ENCODE measurements at places on chromosomes 4 and X.

DNA sequence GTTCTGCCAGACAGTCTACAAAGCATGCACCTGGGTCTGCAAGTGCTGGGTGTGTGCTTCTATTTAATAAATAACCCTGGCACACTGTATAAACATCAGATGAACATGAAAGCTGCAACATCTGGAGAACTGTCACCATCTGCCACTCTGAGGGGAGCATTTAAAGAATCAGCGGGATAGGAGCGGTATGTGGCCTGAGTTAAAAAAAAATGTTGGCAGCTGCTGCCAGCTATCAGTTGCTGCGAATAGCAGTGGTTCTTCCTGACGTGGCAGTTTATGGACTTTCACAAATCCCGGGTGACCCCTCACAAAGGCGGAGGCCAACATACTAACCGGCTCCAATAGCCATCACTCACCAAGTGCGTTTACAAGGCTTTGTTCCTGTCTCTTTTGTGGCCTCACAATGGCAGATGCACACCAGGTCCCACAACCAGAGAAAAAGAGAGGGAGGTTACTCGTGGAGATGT, 95.1 kb downstream of the RASL11B start:
- peak; percentile 35 for DNase-seq

DNA sequence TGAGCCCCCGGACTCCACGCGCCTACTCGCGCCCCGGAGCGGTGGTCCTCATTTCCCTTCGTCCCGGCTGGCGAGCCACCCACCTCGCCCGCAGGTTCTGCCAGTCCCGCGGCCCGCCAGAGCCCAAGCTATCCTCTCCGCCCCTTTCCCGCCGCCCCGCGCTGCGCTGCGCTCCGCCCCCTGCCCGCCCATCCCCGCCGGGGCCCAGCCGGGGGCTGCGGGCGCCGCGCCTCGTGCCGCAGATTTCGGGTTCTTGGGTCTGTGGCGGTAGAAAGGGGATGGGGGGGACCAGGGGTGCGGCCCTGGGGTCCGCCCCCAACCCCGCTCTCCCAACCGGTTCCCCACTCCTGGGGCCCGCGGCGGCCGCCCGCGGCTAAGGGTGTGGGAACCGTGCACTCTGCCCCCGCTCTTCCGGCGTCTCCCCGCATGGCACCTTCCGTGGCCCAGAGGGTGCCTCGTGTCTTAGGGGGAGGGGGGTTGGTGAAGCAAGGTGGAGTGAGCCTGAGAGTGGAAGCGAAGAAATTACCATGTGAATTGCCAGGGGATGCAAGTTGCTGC, 650.8 kb upstream of the DIPK2B start:
- no peak for DNase-seq

- DNase-seq: no peak
Measured at GRCh38 chrX:128818690-128819089, 704.6 kb downstream of the SMARCA1 start.

DNA sequence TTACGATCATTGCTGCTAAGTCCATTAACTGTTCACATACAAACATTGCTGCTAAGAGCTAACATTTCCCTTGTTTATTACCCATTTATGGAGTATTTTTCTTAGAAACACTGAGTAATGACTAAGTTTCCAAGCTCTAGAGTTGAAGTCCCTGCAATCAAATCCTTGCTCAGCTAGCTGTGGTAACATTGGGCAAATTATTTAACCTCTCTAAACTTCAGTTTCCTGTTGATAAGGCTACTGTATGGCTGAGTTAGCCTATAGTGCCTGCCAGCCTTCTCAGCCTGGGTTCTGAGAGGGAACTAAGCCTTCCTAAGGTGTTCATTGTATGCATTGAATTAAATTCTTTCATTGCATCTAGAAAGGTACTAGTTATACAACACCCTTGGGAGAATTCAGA, 15.2 kb upstream of the SCOC start:
- no peak for DNase-seq

GRCh38 chr4:27318740-27319139, 458.1 kb downstream of the STIM2 start:
- DNase-seq: peak; percentile 3

- DNase-seq: no peak
Measured at GRCh38 chr4:16449406-16449805, 223.1 kb upstream of the TAPT1 start.

GRCh38 chr4:184668096-184668495, 18.6 kb downstream of the PRIMPOL start:
- no peak for DNase-seq

DNA sequence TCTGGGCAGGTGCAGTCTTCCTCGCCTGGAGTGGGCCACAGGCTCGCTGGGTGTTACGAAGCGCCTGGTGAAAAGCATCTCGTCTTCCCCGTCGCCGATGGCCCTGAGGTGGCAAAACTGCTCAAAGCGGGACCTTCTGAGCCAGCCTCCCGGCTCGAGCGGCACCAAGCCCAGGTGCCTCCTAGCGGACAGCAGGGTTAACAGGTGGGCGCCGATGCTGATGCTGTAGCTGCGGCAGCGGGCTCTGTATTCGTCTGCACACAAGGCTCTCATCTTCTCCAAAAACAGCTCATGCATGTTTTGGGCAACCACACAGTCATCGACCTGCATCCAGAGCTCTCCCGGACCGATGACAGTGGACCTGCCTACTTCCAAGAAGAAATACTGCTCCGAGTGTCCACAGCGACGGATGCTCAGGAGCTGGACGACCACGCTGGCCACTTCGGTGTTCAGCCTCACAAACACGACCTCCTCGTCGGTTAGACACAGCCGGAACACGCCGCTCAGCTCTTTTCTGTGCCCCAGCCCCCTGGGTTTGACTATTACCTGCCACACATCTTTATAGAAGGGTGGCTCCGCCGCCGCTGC, 1.2 kb downstream of the IRS4 start:
- DNase-seq: no peak

GRCh38 chr4:144547678-144548298, 98.2 kb upstream of the HHIP start:
- DNase-seq: no peak

GRCh38 chrX:129637217-129638109, 17.3 kb downstream of the APLN start:
- DNase-seq: peak; percentile 78

- DNase-seq: peak; percentile 77
Measured at GRCh38 chr4:13654162-13654797, 26.8 kb upstream of the BOD1L1 start.

- DNase-seq: no peak
Measured at GRCh38 chr4:87823724-87824123, 9.0 kb upstream of the MEPE start.

- DNase-seq: no peak
Measured at GRCh38 chr4:115852767-115853091, 739.3 kb upstream of the NDST4 start.

DNA sequence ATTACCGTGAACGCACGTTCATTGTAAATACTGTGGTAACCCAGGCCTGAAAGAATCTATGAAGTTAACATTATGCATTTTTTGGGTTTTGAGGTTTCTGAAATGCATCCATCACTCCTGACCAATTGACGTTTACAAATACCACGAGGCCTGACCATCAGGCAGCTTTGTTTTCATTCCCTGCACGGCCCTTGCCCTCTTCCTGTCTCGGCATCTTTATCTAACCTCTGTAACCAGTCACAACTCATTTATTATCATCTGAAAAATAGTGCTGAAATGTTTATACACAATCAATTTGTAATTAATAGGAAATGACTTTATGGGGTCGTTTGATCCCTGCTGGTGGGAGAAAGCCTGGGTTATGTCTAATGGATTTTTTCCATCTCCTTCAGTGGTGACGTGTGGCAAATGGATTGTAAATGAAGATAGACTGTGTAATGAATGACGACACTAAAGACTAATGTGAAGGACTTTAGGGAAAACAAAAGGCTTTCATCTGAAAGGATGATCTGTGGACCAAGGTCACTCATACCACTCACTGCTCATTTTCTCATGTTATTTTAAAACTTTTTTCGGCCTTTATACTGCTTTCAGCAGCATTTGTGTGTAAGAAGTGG, 102.7 kb upstream of the SORBS2 start:
- peak; percentile 53 for DNase-seq

DNA sequence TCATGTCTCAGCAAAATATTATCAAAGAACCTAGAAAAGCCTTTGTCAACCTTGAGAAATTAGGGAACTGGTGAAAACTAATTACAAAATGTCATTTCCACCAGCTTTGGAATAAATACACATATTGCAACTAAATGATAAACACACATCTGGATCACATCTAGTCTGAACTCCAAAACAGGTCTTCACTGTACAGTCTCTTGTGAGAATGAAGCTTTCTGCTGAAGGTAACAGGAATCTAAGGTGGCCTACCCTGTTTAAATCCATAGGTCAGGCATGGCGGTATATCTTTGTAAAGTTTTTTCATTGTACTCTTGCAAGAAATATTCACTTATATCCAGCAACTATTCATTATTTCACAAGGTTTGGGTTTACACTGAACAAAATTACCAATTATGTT, 1.7 kb downstream of the SH3D19 start:
- DNase-seq: no peak
